SK-N-SH (cell line): ENCODE measurements at places on chromosomes 2 and 18. TPM values are rescaled to one million over a fixed set of nuclear protein-coding genes. Genes with fewer than 3 reads are reported as not detected.

Gene RAX
- polyA plus RNA-seq: not detected in 2 replicates

Gene TMEM178A
- 0.60 and 0.84 TPM in 2 replicates for polyA plus RNA-seq

Gene PLCD4
- polyA plus RNA-seq: 8.5 and 11.0 TPM in 2 replicates

Gene COL6A3
- polyA plus RNA-seq: 10.7 and 18.5 TPM in 2 replicates

Gene GKN2
- polyA plus RNA-seq: not detected in 2 replicates

Gene CCDC121
- polyA plus RNA-seq: 2.3 and 2.7 TPM in 2 replicates

Gene ADCYAP1
- not detected in 2 replicates for polyA plus RNA-seq

Gene RTTN
- 4.7 and 7.1 TPM in 2 replicates for polyA plus RNA-seq

Gene FBXO48
- 0.30 and 0.45 TPM in 2 replicates for polyA plus RNA-seq

Gene KIAA2012
- polyA plus RNA-seq: 0.07 and 0.11 TPM in 2 replicates
